Hepatic stellate cell (primary cell): ENCODE measurements at places on chromosomes 12 and 14.

DNA sequence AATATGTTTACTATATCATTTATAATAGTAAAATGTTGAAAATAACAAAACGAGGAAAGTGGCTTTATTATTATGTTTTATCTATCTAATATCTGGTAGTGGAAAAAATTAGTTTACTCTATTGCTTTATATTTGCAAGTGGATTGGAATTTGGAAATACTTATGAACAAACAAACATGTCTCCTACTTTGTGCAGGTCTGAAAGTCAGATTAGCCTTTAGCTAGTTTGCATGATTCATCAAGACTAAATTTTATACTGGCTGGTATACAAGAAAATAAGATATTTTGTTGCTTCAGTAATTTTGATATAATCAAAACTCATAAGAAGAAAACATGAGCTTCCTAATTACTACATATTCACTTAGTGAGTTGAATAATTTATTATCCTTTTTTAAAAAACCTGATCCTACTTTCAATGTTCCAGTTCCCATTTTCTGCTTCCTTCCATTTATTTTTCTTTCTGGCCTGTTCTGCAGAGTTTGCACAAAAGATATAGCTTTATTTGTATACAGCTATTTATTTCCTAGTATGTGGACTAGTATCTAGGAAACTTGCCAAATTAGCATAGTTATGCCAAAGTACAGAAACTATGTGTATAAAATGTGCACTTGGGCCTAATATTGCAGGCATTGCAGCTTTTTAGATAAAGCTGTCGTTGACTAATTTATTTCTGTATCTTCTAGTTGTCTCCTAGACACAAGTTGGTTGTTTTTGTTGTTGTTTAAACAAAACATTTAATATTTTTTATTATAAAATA, 122.0 kb downstream of the AKAP6 start:
- no peak for DNase-seq

- DNase-seq = no peak
Measured at GRCh38 chr12:47397664-47398281, 308.1 kb downstream of the RPAP3 start.

GRCh38 chr12:66242311-66242710, 53.3 kb downstream of the IRAK3 start:
- DNase-seq = no peak

GRCh38 chr12:58647495-58647894, 272.8 kb downstream of the LRIG3 start:
- no peak for DNase-seq

DNA sequence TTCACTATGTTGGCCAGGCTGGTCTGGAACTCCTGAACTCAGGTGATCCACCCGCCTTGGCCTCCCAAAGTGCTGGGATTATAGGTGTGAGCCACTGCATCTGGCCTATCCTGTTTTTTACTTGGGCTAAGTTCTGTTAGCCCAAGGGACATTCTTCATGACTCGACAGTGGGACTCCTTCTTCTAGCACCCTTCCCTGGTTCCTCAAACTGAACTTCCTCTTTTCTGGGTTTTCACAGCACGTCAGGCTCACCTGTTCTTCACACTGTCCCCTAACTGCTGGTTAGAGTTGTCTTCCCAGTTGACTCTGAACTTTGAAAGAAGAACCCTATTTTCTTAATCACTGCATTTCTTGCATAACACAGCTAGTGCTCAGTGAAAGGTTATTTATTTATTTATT, 22.5 kb downstream of the CABP1 start:
- DNase-seq = no peak

GRCh38 chr12:42560977-42561376, 28.6 kb downstream of the PRICKLE1 start:
- DNase-seq = no peak

- peak; percentile 77 for DNase-seq
Measured at GRCh38 chr14:24095271-24096068, 1.4 kb downstream of the PCK2 start.

GRCh38 chr12:122785503-122785902, 11.1 kb downstream of the CCDC62 start:
- no peak for DNase-seq
